Prostate gland (tissue), 2 donors: ENCODE measurements at places on chromosomes 11 and 22. TPM values are rescaled to one million over a fixed set of nuclear protein-coding genes. Genes with fewer than 3 reads are reported as not detected.

The ADORA2A gene
- 2.1 TPM for total RNA-seq

The XKR3 gene
- total RNA-seq = not detected

The HTR3B gene
- total RNA-seq = not detected

GRCh38 chr11:66567787-66568123 is 651 bp downstream of the CTSF start:
- no peak for DNase-seq

GRCh38 chr11:78567209-78567608 is 7.5 kb downstream of the NARS2 start:
- no peak for DNase-seq

- DNase-seq = peak; percentile 49
Measured at GRCh38 chr22:21026783-21027692, 5.3 kb downstream of the SLC7A4 start.

DNA sequence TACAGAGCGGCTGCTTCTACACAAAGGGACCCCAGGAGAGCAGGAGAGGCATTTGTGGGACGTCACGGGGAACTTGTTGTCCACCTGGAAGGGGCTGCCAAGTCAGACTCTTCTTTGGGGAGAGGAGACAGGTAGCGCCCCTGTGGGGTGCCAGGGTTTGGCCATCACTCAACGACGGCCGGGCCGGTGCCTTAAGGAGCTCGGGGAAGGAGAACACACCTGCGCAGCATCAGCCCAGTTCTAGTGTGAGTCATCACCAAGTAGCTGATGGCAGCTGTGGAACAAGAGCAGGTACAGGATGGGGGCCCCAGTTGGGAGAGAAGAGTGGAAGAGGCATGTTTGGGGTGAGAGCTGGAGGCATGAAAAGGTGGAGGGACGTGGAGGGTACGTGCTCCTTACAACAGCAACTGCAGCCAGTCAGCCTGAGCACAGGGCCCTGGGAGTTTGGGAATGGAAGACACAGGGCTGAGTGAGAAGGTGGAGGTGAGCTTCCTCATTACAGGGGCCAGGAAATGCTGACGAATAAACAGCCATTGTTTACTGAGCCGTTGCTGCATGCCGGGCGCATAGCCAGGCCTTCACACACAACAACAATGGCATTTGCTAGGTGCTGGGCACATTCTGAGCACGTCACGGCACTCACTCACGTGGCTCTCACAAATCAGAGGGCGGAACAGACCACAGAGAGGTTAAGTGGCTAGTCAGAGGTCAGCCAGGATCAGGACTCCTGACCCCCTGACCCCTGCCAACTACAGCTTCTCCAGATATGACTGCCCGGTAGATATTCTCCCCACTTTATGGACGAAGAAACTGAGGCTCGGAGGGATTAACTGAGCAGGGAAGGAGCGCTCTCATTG is 29.1 kb upstream of the TP53I11 start:
- peak; percentile 94 for DNase-seq

GRCh38 chr11:74084796-74085541 is 76.1 kb upstream of the UCP3 start:
- DNase-seq = no peak

DNA sequence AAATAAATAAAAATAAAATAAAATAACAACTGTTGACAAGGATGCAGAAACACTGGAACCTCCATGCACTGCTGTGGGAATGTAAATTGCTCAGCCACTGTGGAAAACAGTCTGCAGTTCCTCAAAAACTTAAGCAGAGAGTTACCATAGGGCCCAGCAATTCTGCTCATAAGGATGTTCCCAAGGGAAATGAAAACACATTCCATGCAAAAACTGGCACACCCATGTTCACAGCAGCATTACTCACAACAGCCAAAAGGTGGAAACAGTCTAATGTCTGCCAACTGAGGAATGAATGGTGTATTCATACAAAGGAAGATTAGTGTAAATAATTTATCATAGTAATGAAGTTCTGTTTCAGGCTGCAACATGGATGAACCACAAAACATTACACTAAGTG is 3.2 kb upstream of the KRTAP5-10 start:
- no peak for DNase-seq

DNA sequence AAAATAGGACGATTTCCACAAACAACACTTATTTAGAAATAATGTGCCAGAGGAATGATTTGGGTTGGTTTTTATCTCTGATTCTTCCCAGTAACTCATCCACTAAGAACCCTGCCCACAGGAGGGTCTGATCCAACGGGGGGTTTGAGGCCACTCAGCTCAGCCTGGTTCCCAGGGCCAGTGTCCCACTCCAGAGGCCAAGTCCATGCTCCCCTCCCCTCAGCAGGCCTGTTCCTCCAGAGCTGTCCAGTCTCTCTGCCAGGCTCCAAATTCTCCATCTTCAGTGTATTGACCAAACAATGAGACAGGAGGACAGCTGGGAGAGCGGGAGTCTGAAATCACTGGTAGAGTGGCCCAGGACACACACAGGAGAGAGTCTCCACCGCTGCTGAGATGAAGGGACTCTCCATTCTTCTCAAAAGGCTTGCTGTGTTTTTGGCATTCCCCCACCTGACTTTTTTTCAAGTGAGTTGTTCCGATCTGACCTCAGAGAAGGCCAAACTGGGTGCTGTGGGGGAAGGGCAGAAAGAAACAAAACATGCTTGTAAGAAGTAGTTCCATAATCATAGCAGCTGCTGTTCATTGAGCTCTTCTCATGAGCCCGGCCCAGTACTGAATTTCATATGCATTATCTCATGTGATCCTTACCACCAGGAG is 17.6 kb upstream of the SCN2B start:
- DNase-seq = no peak

GRCh38 chr22:36352803-36353507 is 34.8 kb downstream of the MYH9 start:
- peak; percentile 69 for DNase-seq

DNA sequence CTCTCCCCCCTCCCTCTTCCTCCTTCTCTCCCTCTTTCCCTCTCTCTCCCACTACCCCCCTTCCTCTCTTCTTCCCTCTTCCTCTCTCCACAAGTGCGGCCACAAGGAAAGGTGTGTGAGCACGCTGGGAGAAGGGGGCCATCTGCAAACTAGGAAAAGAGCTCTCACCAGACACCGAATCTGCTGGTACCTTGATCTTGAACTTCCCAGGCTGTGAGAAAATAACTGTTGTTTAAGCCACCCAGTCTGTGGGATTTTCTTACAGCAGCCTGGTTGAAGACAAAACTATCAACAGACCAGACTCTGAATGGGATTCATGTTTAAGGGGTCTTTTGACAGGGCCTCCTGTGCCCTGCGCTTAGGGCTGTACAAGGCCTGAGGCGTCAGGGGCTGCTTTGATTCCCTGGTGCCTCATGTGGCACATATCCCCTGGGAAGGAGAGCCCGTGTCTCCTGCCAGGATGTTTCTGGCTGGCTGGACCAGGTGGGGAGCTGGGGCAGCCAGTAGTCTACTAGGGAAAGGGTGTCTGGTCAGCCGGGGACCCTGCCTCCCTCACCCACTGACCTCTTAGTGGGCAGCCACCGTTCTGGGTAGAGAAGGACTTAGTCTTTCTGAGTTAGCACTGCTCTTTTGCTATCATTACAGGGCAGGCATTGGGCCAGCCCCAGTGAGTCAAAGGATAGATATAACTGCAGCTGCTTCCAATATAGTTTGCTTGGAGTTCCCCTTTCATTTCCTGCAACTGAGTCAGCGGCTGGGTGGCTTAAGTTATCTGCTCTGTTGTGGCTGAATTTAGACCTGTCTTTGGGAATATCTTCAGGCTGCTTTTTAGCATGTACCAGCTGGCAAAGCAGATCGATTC is 6.2 kb downstream of the PANX1 start:
- no peak for DNase-seq

DNA sequence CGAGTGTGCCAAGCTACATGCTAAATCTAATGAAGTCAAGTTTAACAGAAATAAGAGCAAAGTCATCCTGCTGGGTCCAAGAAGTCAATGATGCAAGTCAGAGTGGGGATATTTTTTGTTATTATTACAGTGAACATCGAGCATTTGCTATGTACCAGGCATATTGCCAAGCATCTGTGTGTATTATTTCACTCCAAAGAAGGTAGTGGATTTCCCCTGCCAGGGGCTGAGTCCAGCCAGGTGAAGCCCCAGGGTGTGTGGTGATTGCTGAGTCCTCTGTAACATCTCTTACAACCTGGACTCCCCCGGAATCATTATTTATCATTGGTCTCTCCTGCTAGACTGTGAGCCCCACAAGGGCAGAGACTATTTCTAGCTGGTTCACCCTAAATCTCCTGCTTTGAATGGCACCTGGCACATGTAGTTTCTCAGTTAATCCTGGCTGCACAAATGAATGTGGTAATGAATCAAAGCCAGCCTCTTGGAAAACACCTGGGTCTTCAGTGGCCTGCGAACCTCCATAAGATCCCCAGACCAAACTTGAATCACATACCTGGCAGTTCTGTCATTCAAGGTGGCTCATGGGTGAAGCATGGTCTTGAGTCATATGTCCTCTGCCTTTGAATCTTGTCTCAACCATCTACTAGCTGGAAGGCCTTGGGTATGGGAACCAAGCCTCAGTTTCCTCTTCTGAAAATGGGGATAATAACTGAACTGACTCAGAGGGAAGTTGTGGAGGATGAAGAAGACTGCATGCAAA is 549.2 kb downstream of the MIAT start:
- DNase-seq = no peak

GRCh38 chr22:37008365-37008764 is 10.9 kb downstream of the TST start:
- no peak for DNase-seq
